Astrocyte of the spinal cord (primary cell): ENCODE measurements at places on chromosomes 6 and 20.

GRCh38 chr6:90463359-90463758 is 123.5 kb downstream of the MAP3K7 start:
- no peak for DNase-seq

DNA sequence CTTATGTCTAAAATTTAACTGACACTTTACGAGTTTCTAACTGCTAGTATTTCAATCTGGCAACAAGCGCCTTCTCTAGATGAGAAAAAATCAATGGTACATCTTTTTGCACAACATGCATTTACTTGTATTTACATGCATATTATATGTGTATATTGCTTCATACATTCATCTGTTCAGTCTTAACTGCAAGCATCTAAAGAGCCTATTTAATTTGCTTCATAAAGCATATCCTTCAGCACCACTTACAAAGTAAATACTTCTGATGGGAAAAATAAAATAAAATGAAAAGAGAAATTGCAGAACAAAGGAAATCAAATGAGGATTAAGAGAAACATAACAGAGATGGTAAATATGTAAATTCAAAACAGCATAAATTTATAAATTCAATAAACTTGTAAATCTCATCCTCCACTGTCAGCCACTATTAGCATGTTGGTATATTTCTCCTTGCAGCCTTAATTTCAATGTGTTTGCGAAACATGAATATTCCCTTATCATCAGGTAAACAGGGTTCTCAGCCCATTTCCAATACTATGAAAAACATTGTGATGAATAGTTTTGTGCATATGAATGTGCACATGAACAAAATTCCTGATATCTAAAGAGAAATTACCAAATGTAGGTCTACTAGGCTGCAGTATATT is 332.5 kb upstream of the RUNX2 start:
- no peak for DNase-seq

DNA sequence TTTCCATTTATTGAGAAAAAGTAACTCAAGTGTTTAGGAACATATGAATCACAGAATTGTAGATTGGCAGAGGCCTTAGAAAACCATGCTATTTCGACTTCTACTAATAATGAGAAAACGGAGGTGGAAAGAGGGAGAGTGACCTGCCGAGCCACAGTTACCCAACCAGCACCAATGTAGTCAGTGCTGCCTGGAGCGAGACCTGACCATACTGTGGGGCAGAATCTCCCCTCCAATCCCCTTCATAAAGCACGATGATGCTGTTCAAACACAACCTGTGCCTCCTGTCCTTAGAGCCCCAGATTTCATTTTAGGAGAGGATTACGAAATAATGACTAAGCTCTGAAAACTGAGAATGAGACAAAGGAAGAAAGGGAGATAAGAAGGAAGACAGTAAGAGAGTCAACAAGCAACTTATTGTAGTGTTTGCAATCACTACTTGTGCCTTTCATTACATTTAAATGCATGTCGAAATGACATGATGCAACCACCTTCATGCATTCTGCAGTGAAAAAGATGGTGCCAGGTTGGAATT is 70.6 kb downstream of the ATXN1 start:
- DNase-seq = no peak

- DNase-seq = no peak
Measured at GRCh38 chr6:99589290-99589672, 17.4 kb upstream of the PRDM13 start.

DNA sequence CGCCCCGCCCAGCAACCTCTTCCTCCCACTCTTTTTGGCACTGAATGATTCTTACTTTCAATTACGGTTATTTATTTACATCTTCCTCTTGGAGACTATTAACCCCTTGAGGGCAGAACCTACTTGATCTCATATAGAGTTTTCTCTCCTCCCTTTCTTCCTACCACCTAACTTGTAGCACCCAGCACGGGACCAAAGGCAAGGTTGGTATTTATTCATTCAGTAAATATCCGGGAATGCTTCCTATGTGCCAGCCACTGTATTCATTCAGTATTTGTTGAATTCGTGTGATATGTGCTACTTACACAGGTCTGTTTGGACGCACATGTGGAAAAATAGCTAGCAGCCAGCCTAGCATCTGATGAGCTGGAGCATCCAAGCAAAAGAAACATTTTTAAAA is 1.3 kb upstream of the CNKSR3 start:
- DNase-seq = no peak
